ENCODE measurements at places on chromosomes 5 and 9.
A peak's percentile ranks its signal among the peaks of the same experiment; 100 is the strongest.

DNA sequence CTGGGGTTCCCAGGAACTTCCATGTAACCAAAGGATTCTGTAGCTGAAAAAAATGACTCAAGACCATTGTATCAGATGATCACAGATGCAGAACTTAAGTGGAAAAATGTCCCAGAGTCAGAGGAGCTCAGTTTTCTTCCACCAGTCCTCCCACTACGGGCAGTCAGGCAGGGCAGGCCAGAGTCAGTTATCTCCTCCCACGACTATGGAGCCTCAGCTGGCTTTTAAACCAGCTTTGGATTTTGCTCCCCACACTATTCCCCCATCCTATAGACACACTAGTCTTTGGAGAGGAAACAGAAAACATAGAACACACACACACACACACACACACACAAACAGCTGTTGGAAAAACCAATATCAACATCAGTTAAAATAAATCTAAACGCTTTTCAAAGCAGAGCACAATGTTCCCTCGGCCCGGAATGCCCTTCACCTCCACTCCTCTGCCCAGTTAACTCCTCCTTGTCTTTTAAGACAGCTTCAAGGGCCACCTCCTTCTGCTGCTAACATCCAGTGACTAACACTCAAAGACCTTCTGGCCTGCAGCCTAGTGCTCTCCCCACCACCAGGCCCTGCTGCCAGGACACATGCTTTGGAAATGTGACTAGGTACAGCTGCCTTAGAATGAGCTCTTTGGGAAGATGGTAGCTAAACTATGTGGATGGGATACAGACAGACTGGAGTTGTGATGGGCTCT is 56.8 kb downstream of the NIPAL4 start:
- no peak for DNase-seq

DNA sequence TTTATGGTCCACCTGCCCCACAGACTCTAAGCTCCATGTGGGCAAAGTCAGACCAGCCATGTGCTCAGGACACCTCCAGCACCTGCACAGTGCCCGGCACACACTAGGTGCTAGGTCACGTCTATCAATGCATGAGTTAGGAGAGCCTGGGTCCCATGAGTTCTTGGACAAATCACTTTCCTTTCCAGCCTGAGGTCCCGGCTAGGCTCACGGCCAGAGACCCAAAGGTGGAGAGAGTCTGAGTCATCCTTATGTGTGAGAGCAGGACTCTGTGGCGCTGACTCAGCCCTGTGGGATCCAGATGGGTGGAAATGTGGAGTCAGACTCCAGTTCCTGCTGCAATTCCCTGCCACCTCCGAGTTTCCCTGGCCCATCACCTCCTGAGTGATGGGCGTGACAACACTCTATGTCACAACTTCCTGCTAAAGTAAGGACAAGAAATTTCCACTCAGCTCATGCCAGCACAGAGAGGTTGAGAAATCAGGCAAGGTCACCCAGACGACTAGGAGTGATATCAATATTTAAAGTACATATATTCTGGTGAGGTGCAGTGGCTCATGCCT is 2.5 kb upstream of the ST6GALNAC4 start:
- DNase-seq, result peak; percentile 78

DNA sequence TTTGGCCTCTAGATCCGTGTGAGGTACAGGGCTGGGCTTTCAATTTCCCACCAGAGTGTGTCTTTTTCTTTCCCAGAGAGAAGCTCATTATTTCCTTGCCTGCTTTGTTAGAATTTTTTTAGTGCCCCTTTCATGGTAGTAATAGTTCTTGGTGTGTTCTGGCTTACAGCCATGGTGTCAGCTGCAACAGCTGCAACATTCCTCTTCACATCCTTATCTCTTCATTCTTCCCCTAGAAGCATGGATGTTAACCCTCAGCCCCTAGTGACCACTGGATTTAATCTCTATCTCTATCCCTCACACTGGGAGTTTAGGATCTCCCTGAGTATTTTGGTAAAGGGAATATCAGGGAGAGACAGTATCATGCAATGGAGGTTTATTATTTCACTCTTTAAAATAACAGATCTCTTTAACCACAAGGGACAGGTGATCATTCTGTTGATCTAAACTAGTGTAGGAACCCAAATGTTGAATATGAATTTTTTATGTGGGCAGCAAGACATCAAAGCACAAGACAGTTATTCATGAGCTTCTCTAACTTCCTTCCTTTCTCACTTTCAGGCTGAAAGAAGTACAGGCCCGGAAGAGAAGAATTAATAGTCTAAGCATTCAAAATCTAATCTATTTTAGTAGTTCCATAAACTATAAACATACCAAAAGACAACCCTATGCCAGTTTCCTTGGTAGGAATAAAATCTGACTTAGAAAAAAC is 160.2 kb downstream of the FAM170A start:
- DNase-seq, result no peak

DNA sequence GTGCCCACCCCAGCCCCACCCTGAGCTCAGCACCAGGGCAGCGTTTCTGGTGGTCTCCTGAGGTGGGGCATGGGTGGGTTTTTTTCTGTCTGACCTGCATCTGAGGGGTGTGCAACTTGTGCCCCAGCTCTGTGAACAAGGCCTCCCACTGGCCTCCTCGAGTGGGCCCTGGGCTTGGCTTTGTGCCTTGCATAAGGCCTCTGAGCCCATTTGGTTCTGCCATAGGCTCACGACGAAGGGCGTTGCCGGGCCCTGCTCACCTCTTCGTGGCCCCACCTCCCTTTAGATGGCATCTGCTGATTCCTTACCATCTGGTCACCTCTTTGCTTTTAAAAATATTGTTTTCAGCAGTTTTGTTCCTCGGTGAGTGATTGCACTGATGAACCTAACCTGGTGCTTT is 127.1 kb upstream of the COL5A1 start:
- DNase-seq, result no peak

DNA sequence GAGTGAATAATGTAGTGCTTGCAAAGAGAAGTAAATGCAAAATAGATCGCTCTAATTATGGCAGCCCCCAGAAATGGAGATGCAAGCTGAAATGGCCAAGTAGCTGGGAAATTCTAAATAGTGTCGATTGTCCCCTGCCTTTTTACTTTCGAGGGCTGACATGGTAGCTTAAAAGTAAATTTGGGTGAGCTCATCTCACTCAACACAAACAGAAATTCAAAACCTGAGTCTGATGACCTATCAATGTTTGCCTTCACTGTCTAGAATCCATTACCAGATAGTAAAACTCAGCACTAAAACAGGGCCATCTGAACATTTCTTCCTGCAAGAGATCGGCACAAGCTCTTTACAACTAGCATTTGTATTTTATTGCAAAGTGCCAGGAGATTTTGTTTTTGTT is 7.0 kb upstream of the LHX2 start:
- DNase-seq, result no peak

DNA sequence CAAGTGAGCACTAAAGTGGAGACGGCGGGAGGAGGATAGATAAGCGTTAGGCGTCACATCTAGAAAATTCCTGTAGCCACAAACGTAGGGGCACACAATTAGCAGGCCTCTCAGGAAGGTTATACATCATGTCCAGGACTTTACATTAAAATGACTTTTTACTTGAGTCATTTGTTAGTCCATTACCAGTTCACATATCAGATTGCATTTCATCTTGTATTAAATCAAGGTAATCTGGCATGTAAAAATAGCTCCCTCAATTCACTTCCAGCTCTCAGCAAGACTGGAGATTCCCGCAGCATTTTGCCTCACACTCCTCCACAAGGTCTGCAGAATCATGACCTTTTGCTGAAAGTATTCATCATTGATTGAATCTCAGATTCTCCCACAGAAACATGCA is 118.8 kb downstream of the PRDM6 start:
- DNase-seq, result no peak

DNA sequence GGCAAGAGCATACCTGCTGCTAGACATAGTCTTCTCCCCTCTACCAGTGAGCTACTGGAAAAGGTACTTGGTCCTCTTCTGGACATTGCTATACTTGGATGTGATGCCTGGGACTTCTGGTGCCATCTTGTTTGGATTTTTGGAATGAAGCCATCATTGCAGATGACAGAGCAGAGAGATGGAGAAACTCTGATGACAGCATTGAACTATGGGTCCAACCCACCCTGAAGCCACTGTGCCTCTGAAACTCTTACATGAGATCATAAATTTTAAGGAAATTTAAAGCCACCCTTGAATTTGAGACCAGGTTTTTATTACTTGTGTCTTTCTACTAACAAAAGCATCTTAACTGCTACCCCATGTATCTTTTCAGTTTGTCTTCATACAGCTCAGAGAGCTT is 151.1 kb upstream of the SMIM23 start:
- no peak for DNase-seq

All from right lobe of liver (tissue), 6 donors.